Left renal pelvis (tissue), 4 donors: ENCODE measurements at places on chromosomes 13 and 19. TPM values are rescaled to one million over a fixed set of nuclear protein-coding genes. Genes with fewer than 3 reads are reported as not detected.

DNA sequence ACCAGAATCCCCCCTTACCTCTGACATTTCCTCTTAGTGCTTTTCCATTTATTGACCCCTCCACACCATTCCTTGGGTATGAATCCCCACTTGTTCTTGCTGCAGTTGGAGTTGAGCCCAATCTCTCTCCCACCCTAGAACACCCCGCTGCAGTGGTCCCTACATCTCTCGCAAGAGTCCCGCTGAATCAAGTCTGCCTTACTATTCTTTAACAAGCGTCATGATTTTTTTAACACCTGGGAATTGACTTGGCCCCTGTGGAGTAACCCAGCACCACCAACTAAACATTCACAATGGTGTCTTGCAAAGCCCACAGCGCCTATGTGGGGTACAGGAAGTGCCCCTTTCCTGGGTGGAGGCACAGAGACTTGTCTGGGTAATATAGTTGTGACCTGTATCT, 13.2 kb upstream of the ZNF599 start:
- DNase-seq = no peak

GRCh38 chr19:48874303-48875135, 2.3 kb downstream of the PPP1R15A start:
- no peak for DNase-seq

- DNase-seq = no peak
Observed at GRCh38 chr19:771332-771785, 20.4 kb downstream of the MISP start.

- no peak for DNase-seq
Observed at GRCh38 chr13:70784207-70784989, 676.1 kb upstream of the KLHL1 start.

GRCh38 chr13:23985839-23986238, 88.5 kb upstream of the C1QTNF9B start:
- no peak for DNase-seq

GRCh38 chr13:110716247-110716515, 2.7 kb downstream of the ING1 start:
- no peak for DNase-seq

Gene COMMD6
- 257 TPM for polyA plus RNA-seq

Gene PABPC3
- 1.1 TPM for polyA plus RNA-seq

Gene NCR1
- not detected for polyA plus RNA-seq
